NCI-H526 treated with DMSO at 0.1 percent for 48 hours (cell line): ENCODE measurements at places on chromosomes 2 and 18.

GRCh38 chr2:79025421-79025820, at the start of gene REG3G:
REG3G (plus strand) TSS chr2:79025702; CDS start chr2:79026094, 392 bp downstream.
- DNase-seq, result no peak

GRCh38 chr2:184875212-184875611, 276.9 kb downstream of the ZNF804A start:
- no peak for DNase-seq

DNA sequence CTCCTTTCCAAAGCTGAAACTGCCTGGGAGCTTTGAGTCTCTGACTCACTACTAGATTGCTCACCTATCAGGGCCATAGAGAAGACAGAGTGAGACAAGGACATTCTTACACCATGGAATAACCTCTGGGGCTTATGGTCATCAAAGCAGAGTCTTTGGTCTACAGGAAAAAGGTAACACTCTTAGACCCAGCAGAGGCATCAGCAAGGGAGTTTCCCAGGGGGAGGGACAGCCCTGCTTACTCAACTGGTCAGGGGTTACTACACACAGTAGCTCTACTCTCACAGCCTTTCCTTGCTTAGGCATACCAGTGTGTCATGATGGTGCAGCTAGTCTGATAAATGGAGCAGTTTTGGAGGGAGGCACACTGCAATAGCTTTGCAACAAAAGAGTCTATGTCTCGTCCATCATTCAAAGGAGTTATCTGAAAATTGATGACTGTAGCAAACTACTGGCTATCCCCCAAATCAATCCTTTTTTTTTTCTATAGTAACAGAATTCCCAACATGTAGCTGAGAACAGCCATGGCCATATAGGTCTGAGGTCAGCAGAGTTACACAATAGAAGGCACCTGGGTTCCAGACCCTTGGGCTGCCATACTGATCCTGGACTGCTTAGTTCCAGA, 22.4 kb upstream of the CD28 start:
- DNase-seq, result no peak

DNA sequence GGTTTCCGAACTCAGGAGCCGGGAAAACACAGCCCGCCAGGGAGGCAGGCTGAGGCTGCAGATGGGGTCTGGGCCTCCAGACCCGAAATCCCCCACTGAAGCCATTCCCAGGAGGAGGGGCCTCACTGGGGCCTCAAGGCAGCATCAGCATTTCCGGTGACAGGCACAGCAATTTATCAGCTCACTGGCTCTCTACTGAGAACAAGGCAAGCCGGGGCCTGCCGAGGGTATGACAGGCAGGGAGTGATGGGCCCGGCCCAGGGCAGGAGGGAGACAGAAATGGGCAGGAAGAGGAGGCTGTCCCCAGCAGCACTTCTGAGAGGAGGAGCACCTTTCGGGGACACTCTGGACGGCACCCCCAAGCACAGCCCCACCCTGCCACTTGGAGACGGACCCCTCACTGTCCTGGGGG, 12.5 kb downstream of the SDC1 start:
- peak; percentile 26 for DNase-seq

GRCh38 chr2:110216199-110216598, 3.9 kb upstream of the MTLN start:
- no peak for DNase-seq

DNA sequence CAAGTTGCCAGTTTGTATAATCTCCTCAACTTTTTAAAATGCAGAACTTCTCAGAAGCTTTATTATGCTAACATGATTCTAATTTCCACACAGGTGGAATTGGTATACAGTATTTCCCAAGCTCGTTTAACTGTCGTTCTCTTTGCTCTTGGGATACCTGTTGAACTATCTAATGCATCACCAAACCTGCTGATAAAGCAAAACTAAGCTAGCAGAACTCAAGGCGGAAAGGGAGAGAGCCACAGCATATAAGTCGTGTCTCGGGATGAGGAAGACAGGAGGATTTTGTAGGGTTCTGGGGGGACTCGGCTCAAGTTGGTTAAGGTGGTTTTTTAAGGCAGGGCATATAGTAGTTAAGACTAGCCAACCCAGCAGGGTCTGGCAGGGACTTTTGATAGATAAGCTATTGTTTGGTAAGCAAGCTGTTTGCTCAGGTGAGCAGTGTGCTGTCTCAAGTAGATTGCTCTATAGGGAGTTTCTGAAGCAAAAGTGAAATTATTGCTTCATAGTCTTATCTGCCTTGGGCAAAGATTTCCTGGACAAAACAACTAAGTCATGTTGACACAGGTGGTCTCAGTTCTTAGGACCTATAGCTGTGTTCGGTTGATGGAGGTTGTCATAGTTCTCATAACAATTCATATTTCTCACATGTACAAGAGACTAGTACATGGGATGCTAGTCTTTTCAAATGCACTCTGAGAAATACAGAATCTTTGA, 28.2 kb upstream of the CHRNA1 start:
- no peak for DNase-seq

DNA sequence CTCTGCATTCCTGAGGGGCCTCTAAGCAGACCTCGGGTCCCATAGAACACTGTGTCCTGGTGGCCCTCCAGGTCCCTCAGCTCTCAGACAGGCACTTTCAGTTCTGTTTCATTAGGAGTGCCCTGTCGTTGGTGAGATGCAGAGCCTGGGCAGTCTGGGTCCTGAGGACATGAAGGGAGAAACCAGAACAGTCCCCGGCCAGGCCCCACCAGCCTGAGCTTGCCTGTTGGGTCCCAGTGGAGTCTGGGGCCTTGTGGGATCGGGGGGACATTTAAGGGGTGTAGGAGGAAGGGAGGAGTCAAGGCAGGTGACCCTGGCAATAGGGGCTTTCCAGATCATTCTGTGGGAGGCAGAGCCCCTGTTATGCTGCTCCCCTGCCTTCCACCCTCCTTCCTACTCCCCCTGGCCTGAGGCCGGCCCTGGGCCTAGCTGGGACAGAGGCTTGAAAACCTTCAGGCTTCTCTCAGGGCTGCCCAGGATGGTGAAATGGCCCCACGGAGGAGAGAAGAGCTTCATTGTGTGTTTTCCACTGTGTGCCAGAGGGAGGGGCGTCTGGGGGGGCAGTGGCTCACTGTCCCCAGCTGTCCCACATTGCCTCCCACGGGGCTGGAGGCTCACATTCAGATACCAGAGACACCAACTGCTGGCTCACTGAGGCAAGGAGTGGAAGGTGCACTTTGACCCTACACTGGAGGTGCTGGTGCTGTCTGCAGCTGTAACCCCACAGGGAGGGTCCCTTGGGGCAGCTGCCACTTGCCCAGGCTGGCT, 26.6 kb upstream of the CATIP start:
- no peak for DNase-seq

DNA sequence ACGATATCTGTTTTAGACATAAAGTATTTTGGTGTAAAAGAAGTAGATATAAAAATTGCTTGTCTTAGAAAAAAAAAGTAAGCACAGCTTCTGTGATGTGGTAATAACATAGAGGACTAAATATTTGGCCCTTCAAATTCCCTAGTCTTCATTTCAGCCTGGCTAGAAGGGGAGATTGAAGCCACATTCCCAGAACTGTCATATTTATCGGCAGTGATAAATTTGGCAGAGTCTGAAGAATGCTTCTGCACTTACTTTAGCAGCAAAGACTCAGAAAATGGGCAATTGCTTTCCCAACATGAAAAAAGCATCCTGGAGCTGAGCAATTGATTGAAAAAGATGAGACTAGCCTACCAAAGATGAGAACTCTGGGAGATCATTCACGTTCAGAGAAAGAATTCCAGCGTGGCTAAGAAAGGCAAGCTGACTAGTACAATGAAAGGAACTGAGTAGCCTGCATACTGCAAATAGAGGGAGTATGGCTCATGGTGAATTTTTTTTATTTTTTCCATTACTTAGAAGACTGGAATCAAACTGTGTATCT, 278.7 kb upstream of the KLHL29 start:
- no peak for DNase-seq

DNA sequence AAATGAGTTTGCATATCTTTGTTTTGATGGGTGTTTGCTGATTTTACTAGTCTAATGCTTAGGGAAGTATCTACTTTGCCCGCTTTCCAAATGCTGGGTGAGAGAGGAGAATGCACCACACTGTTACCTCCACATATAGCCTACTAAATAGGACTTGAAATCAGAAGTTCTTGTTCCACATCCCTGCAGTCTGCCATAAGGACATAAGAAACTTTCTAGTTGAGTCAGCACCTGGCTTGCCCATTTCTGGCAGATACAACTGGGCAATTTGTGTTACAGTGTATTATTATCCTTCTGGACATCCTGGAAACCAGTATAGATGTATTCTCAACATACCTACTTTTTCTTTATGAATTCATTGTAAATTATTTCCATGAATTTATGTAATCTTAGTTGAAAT, 29.5 kb downstream of the ANXA4 start:
- peak; percentile 98 for DNase-seq

- no peak for DNase-seq
Measured at GRCh38 chr18:47560723-47561715, 309.6 kb upstream of the SKOR2 start.

- no peak for DNase-seq
Measured at GRCh38 chr2:71453404-71454220, at the start of gene DYSF. DYSF (plus strand) TSS chr2:71453561.

GRCh38 chr2:100365434-100365833, 43.1 kb upstream of the LONRF2 start:
- DNase-seq, result no peak

DNA sequence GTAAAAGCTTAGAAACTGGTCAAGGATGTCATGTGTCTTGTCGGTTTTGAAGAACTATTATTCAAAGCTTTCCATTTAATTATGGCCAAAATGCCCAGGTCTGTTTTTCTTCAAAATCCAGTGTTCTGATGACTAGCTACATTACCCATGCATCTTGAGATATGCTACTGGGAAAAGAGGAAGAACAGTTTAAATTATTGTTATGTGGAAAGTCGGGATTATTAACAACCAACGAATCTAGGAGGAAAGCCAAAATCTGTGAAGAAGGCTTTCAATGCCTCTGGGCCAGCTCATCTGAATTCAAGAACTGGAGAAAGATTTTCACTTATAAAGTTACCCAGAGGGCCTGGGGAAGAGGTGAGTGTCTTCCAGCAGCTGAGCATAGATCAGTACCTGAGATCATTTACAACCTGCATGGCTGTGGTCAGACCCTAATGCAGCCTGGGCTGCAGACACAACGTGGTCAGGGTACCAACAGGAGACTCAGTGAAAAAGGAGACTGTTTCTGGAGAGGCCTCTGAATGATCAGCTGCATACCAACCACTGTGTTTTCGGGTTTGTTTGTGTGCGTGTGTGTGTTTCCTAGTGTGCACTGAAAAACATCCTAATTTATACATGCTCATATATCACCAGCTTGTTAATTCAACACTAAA, 308.5 kb downstream of the NRXN1 start:
- DNase-seq, result no peak

DNA sequence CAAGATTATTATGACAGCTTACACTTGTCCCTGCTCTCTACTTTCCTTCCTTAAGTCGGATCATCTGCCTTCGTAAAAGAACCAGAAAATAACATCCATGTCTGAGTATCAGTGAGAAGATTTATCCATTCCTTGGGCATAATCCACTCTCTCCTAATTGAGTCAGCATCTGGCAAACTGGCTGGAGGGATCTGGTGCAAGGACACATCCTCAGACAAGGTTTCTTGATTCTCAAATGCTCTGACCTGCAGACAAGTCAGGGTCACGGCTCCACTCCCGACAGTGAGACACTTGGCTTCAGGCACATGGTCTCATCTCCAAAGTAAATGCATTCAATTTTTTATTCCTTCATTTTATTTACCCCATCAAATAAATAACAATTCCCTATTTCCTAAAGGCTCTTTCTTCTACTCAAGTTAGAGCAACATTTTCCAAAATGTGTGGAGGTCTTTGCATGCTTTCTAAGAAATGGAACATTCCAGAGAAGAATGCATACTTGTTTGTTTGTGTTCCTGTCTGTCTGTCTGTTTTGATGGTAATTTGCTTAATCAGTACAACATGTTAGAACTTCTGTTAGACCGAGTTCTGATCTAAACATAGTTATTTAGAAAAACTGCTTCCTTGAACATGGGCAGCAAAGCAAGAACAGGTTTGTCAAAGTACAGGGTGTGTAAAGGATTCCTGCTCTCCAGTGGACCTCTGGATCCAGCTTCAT, 246.9 kb downstream of the IRS1 start:
- DNase-seq, result no peak

DNA sequence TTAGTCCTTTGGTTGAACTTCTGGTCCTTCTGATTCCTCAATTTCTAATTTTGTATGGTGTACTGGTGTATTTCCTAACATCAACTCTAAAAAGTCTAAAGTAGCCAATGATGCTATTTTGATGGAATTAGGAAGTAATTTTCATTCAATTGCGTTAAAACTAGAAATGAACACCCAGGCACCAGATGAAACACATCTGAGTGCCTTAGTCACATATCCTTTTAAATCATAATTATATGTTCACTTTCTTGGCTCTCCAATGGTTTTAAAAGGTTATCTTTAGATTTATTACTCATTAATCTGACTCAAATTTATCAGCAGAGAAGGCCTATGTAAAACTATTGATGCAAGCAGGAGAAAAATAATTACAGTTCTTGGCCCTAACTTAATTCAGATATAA, 119.7 kb downstream of the GAREM1 start:
- DNase-seq, result no peak

DNA sequence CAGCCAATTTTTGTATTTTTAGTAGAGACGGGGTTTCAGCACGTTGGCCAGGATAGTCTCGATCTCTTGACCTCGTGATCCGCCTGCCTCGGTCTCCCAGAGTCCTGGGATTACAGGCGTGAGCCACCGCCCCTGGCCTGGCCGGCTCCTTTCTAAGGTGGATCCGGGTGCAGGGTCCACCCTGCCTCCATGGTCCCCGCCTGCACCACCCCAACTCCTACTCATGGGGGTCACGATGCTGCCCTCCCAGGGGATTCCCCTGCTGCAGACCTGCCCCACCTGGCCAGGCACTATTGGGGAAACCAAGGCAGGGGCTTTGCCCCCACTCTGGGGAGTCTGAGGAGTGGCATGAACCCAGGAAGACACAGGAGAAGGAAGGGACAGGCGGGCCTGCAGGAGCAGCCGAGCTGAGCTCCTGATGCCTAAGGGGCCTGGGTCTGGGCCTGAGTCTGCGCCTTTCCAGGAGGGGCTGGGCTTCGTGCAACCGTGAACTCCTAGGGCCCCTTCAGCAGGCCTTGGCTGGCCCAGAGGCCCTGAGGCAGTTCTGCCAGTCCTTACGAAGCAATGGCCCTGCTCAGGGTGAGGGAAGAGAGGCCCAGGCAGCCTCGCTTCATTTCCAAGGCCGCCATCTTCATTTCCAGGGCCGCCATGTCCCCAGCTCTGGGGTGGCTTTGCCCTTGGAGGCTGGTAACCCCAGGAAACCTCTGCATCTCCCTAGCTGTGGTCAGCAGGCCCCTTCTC, 67.2 kb upstream of the SMAD7 start:
- DNase-seq, result no peak

DNA sequence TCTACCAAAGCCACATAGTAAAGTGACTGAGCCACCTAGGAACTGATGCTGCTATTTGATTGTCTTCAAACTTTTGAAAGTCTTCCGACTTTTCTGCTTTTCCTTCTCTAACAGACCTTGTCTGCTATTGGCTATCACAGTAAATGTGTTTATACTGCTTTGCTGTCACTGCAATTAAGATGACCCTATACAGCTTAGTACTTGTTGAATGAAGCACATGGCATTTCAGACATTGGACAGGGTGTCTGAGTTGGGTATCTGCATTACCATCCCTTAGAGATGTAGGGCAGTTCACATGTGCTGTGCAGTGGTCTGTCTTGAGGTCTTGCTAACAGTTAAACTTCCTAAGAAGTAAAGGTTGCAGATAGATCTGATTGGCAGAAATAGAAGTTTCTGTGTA, 3.6 kb downstream of the WDR43 start:
- no peak for DNase-seq

- DNase-seq, result no peak
Measured at GRCh38 chr2:50885948-50886347, 146.0 kb downstream of the NRXN1 start.
